Activated T-helper 1 cell treated with anti-CD3 and anti-CD28 coated beads, Interleukin-2, amount 50 U/mL, for 16 hours (primary cell): ENCODE measurements at places on chromosomes 7 and 10.

DNA sequence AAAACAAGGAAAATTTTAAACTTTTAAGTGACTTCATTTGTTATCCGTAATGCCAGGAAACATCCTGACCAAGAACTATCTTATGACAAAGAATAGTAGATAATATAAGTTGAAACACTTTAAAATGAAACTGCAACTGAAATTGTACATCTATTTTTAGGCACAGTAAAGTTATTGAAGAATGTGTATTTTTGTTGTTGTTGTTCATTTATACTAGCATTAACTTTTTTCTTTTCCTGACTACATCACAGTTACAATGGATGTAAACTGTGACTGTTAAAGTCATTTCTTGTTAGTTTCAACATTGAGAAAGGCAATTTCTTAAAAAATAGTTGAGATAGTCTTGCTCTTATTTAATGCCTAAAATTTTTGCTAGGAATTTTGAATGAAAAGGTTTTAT lies 2.6 kb downstream of the CPED1 start:
- DNase-seq: no peak

DNA sequence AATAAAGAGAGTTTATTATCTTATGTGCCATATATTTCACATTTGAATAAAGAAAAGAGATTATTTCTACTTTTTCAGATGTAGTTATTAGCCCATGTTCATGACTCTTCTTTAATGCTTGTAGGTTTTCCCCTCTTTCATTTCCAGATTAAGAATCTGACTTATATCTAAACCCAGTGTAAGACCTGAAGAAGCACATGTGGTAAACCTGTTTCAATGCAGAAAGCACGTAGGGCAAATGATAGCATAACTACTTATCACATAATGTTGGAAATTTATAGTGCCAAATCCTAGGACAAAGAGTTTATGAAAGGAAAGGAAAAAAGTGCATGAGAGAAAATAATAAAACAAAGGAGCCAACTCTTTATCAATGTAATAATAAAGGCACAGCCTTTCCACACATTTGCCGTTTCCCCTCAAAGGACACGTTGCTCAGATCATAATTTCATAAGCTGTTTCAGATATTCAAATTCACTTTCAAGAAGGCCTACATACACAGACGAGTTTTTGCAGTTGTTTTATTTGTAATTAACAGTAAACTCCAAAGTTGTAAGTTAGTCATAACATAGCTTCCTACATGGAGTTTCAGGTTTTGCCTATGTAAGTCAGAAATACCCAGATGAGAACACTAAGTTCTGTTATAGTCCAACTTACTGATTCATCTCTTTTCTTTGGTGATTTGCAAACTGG lies 88.8 kb upstream of the MDFIC start:
- DNase-seq: no peak

DNA sequence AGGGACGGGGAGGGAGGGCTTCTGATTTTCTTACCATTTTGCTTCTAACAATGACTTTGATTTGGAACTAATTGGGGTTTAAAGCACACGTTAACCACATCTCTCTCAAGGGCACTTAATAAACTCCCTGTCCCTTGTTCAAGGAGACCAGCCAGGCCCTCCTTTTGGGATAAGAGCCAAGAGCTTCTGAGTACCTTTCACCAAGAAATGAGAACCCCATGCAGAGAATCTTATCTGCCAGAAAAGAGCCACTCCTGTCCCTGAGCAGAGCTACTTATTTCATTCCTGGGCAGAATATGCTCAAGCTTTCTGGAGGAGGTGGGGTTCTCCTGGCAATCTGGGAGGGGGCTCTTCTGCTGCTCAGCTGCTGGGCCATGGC lies 574.6 kb downstream of the GALNT17 start:
- DNase-seq: no peak

GRCh38 chr10:19333631-19334030 lies 285.0 kb downstream of the MALRD1 start:
- no peak for DNase-seq

DNA sequence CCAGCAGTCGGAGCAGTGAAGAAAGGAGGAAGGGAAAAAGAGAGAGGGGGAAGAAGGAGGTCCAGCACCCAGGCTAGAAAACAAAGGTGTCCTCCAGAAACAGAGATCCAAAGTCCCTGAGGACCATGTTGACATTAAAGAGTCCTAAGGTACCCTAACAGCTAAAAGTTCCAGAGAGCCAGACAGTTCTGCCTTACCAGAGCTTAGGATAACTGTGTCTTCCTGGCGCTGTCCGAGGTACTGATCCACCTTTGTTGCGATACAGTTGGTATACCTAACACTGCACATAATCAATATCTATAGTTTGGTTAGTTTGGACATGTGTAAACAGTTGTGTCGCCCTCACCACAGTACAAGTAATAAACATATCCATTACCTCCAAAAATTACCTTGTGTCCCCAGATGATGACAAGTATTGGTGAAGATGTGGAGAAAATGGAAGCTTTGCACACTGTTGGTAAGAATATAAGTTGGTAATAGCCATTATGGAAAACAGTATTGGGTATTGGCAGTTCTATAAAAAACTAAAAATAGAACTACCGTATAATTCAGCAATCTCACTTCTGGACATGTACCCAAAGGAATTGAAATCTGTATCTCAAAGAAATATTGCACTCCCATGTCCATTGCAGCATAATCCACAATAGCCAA lies 59.8 kb downstream of the GRID1 start:
- no peak for DNase-seq

DNA sequence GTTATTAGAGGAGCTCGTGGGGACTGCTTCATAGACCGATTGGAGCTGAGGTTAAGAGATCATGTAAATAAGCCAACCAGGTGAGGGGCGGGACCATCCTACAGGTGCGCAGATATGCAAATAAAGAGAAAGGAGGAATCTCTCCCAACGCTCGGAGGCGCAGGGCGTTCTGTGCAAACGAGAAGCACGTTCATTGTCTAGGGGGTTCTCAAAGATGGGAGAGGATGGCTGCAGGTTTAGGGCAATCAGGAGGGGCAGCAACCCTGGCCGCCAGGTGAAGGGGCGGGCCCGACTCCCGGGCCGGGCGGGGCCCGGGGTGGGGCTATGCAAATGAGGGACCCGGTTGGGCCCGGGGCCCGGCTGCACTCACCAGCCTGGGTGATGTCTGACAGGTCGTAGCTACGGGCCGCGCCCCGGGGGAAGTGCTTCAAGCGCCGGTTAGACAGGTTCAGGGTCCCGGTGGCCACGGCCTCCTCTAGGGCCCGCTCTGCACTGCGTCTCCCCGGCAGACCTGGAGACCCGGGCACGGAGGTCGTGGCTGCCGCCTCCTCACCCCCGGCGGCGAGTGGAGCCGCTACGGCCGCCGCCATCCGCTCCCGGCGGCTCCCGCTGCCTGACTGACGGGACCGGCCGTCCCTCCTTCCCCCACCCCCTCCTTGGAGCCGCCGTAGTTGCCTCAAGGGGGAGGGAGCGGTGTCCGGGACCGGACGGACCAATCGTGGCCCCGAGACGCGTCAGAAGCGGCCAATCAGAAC lies at the start of gene LRCH4:
Gene LRCH4, minus strand, starts transcription at position 619 of the 755 bp plus-strand sequence. Its CDS starts 29 bp downstream, at position 590.
- DNase-seq: peak; percentile 52
